ENCODE measurements at places on chromosomes 2 and 18.

GRCh38 chr2:176280867-176281658 is 11.8 kb downstream of the MTX2 start:
- DNase-seq, result no peak

DNA sequence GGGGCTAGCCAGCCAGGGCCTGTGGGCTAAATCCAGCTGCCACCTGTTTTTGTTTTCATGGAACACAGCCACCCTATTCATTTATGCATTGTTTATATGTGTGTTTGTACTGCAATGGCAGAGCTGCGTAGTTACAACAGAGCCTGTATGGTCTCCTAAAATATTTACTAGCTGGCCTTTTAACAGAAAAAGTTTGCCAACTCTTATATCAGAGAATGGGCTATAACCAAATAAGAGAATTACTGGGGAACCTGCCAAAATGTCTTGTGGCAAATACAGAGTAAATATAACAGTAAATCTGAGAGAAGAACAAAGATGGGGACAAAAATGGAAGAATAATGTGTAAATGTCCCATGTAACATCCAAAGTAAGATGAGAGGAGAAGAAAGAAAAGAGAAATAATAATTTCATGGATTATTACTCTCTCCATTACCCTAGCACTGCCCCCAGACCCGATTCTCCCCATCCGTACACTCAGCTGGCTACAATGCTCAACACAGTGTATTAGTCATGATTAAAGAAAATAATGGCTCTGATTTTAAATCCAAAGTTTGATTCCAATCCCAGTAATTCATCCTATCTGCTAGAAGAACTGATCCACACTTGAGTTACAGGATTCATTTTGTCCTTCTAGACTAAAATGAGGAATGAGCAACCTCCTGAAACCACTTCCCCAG is 249.3 kb downstream of the LRATD1 start:
- no peak for DNase-seq

DNA sequence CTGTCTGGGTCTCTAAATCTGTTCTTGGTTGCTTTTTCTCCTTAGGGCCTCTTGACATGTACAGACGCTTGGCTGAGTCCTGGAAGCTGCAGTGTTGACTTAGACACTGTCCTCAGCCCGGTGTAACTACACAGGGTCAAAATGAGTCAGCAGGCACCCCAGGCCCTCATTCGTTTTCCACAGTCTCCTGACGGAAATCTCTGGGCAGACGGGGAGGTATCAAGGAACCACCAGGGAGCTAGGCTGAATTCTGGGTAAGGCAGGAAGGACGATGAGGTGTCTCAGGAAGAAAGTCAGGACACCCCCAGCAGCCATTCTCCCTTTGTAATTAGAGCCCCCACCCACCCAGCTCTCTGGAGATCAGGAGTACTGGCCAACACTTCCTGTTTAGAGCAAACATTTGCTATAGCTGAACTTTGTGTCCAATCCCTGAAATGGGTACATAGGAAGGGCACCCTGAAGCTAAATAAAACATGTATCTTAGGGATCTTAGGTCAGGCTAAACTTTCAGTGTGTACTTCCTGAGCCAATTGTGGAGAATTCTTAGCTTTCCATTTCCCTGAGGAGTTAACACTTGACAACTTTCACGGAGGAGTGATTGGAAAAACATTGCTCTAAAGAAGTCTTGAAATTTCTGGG is 23.9 kb upstream of the EPAS1 start:
- DNase-seq, result no peak

DNA sequence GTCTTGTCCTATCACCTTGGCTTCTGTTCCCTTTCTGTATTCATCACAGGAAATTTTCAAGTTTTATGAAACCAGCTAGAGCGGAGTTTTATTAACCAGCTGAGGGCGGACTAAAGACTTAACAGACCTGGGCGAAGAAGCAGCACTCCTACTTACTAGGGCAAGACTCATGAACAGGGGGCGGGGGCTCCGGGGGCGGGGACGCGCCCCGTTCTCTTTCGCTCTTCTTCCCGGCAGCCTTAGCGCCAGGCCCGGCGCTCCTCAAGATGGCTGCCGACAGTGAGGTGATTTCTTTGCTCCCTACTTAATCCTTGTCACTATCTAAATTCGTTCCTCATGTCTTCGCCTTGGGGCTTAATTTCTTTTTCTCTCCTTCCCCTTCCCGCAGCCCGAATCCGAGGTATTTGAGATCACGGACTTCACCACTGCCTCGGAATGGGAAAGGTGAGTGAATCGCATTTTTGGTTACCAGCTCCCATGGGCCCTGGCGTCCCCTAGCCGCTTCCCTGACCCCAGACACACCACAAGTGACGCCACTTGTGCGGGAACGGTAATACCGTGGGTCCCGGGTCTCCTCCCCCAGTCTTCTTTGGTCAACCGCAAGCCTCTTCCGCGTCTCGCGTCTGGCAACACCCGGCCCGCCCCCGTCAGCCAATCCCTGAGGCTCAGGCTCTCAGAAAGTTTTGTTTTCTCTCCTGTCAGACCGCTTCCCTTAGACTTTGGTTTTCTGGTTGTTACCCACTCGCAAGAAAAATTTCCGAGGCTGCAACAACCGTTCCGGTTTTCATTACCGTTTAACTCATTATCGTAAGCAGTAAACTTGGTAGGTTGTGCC is at the start of gene RAB3GAP1:
RAB3GAP1 (plus strand) TSS at position 251 of the 835 bp plus-strand sequence; CDS start at position 267, 16 bp downstream.
- DNase-seq, result peak; percentile 81

GRCh38 chr2:226447338-226448300 is 352.0 kb downstream of the IRS1 start:
- no peak for DNase-seq

DNA sequence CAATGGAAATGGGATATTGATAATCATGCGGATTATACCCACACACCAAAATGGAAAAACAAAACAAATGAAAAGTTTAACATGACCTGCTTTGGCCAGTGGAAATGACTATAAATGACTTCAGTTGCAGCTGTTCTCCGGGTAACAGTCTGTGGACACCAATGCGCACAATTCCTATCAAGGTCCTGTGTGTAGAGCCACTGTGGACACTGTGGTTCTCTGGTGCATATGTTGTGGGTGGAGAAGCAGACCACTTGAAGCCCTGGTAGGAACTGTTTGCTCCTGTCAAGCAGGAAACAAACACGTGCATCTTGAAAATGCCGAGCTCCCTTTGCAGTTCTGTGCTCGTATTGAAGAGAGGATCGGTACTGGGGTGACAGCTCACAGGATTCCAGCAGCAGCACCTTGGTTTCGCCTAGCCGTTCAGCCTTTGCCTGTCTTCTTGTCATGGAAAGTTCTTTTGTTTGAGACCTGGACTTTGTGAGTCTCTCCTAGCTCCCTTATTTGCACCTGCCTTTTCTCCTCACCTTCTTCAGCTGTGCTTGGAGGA is 32.9 kb downstream of the NCK2 start:
- no peak for DNase-seq

- DNase-seq, result no peak
Observed at GRCh38 chr2:189096769-189097447, 82.7 kb downstream of the COL5A2 start.

- DNase-seq, result no peak
Observed at GRCh38 chr2:49487139-49487538, 332.8 kb upstream of the FSHR start.

- DNase-seq, result no peak
Observed at GRCh38 chr2:234708091-234708683, 211.3 kb upstream of the ARL4C start.

DNA sequence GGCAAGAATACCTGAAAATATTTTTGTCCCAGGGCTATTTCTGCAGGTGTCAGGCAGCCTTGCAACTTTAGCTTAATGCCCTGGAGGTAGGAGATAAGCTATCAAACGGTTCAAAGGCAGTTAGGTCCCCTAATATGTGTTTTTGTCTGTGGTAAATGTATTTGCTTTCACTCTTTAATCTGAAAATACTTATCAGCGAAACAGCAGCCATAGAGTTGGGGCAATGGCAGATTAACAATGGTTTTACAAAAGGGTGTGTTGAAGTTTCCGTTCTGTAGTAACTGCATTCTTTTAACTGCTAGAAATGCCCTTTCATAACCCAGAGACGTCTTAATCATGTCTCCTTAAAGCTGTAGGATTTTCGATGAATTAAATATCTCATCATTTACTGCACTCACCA is 265.0 kb upstream of the TRIB2 start:
- DNase-seq, result no peak

- DNase-seq, result no peak
Observed at GRCh38 chr18:77111449-77111848, 21.1 kb downstream of the MBP start.

- no peak for DNase-seq
Observed at GRCh38 chr2:84906108-84906899, 848 bp downstream of the TMSB10 start.

- no peak for DNase-seq
Observed at GRCh38 chr2:98936353-98937351, 627 bp upstream of the CRACDL start.

GRCh38 chr18:55833543-55833942 is 245.6 kb upstream of the TCF4 start:
- no peak for DNase-seq

DNA sequence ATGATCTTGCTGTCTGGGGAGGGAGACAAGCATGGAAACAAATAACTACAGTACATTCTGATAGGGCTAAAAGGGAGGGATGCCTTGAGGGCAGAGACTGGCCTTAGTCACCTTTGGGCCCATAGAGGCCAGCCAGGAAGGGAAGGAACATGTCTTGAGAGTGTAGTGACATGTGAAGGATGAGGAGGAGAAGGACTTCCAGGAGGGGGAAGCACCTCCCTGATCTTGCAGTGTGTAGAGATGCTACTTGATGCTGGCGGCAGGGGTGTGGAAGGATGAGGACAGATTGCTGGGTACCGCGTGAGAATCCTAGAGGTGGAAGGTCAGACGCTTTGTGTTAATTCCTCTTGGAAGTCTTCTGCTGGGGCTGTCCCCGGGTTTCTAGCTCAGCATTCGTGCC is 13.1 kb downstream of the TET3 start:
- no peak for DNase-seq

DNA sequence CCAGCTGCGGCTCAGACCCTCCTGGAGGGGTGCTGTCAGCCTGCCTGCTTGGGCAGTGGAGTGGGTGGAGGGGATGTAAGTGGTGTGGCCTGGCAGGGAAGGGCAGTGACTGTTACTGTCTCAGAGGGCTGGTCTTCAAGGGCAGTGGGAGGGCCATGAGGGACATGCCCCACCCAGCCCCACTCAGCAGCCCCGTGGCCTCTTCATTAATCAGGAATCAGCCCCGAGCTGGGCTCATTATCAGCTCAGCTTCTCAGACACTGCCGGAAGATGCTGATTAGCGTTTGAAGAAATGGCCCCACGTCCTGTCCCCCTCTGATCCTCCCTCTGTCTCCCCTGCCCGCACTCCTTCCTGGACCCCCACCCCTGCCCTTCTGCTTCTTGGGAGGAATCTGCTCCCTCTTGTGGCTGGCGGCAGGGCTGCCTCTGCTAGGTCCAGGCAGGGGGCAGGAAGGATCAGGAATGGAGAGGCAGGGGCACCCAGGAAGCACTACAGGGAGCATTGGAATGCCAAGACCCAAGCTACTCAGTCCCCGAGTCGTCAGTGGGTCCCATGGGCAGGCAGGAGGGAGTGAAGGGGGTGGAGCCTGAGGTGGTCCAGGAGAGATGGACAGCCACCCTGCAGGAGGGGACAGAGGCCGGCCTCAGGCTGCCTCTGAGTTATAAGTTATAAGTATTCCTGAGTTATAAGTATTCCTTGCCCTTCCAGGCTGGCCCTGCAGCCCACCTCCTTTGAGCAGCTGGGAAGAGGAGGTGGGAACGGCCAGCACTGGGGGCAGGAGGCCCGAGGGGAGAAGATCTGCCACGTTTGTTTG is 7.0 kb downstream of the ASIC4 start:
- no peak for DNase-seq
